ENCODE measurements at places on chromosomes 4 and X. TPM values are rescaled to one million over a fixed set of nuclear protein-coding genes. Genes with fewer than 3 reads are reported as not detected.

The NFXL1 gene
- 10.1 TPM for total RNA-seq

The C4orf36 gene
- 0.33 TPM for total RNA-seq

The CENPE gene
- total RNA-seq: 5.5 TPM

The PAK3 gene
- total RNA-seq: 4.6 TPM

The PRR32 gene
- not detected for total RNA-seq

The AMTN gene
- 0.13 TPM for total RNA-seq

The MAGEH1 gene
- total RNA-seq: 37.5 TPM

The CCDC160 gene
- total RNA-seq: 0.07 TPM

The TMPRSS11D gene
- not detected for total RNA-seq

The VSIG4 gene
- not detected for total RNA-seq

The HOPX gene
- total RNA-seq: 0.26 TPM

The FMR1NB gene
- total RNA-seq: not detected

The CACNA1F gene
- not detected for total RNA-seq

The GRIA2 gene
- total RNA-seq: not detected

The NLGN3 gene
- 0.26 TPM for total RNA-seq

The PNMA3 gene
- total RNA-seq: 0.13 TPM

The GDI1 gene
- total RNA-seq: 118 TPM

The GYG2 gene
- total RNA-seq: 0.86 TPM

The CORIN gene
- 2.4 TPM for total RNA-seq

The WAS gene
- total RNA-seq: 0.13 TPM

The VCX2 gene
- not detected for total RNA-seq

The ZNF630 gene
- 1.2 TPM for total RNA-seq

The LEF1 gene
- total RNA-seq: not detected

The HERC6 gene
- total RNA-seq: 8.1 TPM

The PGAM4 gene
- total RNA-seq: not detected

The ETDB gene
- total RNA-seq: not detected

The HGFAC gene
- total RNA-seq: 0.13 TPM

The ADGRL3 gene
- 0.56 TPM for total RNA-seq

The MFAP3L gene
- 7.2 TPM for total RNA-seq

The F11 gene
- not detected for total RNA-seq

The KDM6A gene
- total RNA-seq: 14.6 TPM

The STK32B gene
- 3.2 TPM for total RNA-seq

The ZNF518B gene
- total RNA-seq: 28.7 TPM

The EDA gene
- total RNA-seq: 0.30 TPM

The RBMX2 gene
- total RNA-seq: 16.4 TPM
